Mesenteric fat pad (tissue), 1 donor: ENCODE measurements at places on chromosomes 2 and 18.

- no peak for DNase-seq
These were observed 182.3 kb downstream of the CAMKMT start for GRCh38 chr2:44543773-44544725.

DNA sequence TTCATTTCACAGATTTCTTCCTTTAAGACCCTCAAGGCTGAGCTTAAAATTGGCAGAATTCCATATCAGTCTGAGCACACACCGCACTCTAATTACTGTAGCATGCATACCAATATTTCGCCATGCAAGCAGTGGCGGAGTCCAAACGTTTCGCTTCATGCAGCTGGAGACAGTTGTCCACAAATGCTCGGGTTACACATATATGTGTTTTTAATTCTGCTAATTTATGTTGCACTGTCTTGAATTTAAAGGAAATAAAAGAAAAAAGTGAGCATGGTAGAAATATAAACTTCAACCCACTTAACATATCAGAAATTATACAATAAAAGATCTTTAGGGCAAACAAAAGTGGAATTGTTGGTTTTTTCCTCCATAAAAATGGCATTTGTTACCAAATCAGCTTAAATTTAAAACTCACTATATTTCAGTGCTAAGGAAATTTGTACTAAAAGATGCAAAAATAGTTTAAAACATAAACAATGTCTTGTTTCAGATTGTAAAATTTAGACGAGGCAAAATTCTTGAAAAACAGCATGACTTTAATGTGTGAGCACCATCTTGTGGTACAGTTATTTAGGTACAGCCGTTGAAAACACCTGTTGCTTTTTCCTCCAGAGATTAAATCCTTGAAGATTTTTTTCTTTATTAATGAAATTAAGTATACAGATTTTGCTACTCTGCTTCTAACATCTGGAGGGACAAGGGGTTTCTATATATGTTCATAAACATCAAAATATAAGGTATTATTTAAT is 24.1 kb upstream of the KANSL1L start:
- no peak for DNase-seq

DNA sequence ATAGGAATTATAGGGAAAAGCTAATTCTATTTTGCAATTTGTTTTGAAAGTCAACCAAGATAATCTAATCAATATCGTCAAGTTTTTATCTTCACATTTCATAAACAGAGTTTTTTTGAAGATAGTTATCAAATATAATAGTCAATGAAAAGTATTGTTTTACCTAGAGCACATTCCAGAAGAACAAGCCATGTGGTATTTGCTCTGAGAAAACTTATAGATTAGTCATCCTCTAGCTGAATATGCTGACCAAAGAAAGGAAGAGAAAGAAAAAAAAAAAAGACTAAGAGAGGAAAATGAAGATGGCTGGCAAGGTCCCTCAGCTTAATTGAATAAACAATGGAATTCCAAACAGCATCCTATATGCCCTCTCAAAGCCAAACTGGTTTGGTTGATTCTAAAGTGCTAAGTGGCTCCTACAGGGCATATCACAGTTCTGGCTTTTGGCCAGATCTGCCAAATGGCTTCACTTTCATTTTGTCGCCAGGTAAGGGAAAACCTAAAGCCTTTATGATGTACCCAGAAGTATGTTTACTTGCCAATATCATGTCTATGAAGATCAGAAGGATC is 132.6 kb downstream of the VWC2L start:
- no peak for DNase-seq

DNA sequence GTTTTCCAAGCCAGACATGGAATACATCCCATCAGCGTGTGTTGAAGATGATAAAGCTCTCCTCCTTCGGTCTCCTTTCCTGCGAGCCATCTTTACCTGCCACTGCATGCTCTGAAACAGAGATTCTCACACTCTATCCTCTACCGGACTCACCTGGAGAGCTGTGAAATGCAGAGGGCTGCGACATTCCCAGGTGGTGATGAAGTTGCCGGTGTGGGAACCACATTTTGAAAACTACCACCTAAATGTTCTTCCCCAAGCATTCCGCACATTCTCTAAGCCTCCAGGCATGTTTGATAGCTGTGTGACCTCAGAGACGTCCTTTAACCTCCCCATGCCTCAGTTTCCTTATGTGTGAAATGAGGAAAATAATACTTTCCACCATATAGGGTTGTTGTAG is 226.2 kb upstream of the RAB6C start:
- no peak for DNase-seq

DNA sequence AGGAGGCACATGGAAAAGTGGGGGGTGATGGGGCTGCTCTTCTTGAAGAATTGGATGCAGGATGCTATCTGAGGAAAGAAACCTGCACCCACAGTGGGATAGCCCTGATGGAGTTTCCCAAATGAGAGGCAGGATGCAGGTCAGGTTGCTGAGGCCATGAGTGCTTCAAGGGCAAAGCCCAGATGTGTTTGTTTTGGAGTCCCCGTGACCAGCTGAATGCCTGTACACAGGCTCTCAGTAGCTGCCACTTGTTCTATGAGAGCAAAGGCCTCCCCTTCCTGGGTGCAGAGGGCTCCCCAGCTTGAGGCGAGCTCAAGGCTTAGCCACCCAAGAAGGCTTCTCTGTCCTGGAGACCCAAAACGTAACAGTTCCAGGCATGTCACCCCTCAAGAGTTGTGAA is 192.7 kb downstream of the SEPTIN10 start:
- DNase-seq: no peak

DNA sequence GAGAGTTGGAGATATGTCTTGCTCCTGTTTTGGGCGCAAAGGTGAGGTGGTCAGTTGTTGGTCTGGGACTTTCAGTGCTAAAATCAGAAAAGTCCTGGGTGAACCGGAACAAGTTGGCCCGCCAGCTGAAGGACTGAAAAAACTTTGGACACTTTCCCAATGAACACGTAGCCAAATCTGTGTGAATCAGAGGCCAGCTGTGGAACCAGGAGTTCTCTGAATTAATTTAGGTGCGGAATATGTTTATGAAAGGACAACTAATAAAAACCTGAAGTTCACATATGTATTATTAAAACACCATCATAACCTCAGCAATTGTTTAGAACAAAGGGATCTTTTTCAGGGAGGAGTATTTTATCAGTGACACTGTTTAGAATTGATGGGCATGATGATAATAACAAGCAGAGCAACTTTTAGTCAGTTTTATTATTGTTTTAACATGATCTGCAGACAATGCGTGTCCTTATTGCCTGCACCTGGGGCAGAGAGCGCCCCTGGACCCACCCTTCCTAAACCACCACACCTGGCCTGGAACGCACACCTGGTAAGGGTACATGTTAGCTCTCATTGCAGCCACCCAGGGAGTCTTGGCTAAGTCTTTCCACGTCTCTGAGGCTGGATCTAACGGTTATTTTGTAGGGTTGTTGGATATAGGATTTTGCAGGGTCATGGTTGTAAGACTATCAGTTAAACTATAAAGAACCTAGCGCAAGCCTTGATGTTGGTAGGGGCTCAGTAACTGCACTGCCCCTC is 9.9 kb upstream of the ODC1 start:
- no peak for DNase-seq

GRCh38 chr2:11387100-11387390 is 42.6 kb upstream of the ROCK2 start:
- no peak for DNase-seq

- no peak for DNase-seq
These were observed 11.4 kb downstream of the PPIL3 start for GRCh38 chr2:200877443-200877842.

DNA sequence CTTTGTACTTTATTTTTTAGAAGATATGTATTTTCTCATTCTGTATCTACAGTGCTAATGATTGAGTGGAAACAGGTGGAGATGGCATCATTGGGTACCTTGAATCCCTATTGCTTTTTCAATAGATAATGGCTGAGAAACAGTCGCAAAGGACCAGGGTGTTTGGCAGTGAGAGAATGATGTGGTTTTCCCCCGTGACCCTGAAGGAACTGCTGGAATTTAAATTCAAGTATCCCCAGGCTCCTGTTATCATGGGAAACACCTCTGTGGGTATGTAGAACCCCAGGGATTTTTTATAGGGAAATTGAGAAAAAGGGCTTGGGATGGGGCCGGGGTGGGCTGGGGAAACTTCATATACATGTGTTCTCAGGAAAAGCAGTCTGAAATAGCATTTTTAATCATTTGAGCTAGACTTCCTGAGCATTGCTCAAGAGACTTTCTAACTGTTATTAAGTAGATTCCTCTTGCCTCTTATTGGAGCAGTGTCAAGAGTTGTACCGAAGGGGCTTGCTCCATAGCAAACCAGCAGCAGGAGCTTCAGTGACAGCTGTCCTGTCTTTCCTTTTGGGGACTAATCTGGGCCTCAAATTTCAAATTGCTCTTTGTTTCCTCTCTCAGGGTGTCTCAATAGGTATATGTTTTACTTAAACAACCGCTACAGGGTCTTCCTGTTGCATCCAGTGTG is 18.9 kb downstream of the AOX1 start:
- no peak for DNase-seq

GRCh38 chr2:2000724-2001061 is 256.4 kb upstream of the PXDN start:
- no peak for DNase-seq

- DNase-seq: no peak
These were observed 481.4 kb downstream of the CDH2 start for GRCh38 chr18:27695503-27695902.

GRCh38 chr18:52175406-52175805 is 164.6 kb upstream of the DCC start:
- DNase-seq: no peak
